ENCODE measurements at places on chromosomes 13 and 19.

DNA sequence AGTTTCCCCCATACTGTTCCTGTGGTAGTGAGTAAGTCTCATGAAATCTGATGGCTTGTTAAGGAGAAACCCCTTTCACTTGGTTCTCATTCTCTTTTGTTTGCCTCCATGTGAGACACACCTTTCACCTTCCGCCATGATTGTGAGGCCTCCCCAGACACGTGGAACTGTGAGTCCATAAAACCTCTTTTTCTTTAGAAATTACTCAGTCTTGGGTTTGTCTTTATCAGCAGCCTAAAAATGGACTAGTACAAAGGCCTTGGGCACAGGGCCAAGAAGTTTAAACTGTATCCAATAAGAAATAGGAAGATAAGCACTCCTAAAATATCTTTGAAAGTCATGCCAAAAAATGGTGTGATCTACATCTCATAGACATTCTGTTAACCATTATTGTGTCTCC lies 176.9 kb downstream of the TBC1D4 start:
- DNase-seq: no peak

- no peak for DNase-seq
These were observed 17.6 kb downstream of the CEBPG start for GRCh38 chr19:33390908-33391630.

- DNase-seq: no peak
These were observed 13.5 kb upstream of the RXFP2 start for GRCh38 chr13:31725841-31726240.

GRCh38 chr19:51065221-51065960 lies 499 bp upstream of the KLK13 start:
- DNase-seq: no peak

DNA sequence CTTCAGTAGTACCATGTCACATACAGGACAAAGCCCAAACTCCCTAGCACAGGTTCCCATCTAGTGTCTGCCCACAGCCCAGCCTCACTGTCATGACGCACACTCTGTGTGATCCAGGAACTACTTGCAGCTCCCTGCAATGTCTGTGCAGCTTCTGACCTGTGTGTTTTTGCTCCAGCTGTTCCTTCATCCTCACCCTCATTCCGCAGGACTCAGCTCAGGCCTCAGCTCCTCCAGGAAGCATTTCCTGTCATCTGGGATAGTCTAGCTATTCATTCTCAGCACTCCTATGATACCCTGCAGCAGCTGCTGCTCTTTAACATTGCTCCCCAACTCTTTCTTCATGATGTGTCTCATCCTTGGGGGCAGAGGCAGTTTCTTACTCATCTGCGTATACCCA lies 56.1 kb downstream of the ENOX1 start:
- DNase-seq: peak; percentile 35
